Activated CD4-positive, alpha-beta T cell treated with anti-CD3 and anti-CD28 coated beads, Interleukin-10, Interleukin-2, amounts not matched to agents 100 ng/mL and 50 ng/mL, durations not matched to agents 16 hours and 8 hours (primary cell): ENCODE measurements at places on chromosomes 4 and X.

DNA sequence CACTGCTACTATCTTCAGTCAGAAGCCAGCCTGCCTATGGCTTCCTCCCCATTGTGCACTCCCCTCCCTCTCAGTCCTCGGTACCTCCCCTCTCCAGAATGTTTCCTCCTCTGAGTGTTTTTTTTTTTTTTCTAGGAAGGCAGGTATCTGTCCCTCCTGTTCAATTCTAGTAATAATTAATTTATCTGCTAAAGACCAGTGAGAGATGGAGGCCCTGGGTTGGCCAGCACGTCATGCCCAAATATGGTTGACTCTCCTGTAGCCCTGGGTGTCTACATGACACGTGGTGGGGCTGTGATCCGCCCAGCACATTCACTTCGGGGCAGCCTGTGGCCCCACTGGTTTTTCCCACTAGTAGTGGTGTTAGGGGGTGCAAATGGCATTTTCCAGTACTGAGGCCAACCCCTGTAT, 1.8 kb downstream of the FLNA start:
- peak; percentile 67 for DNase-seq

GRCh38 chrX:94830717-94831116, 1156.7 kb downstream of the FAM133A start:
- DNase-seq, result peak; percentile 41

GRCh38 chrX:41553688-41554087, 106.5 kb downstream of the NYX start:
- no peak for DNase-seq

GRCh38 chrX:65689377-65689776, 21.9 kb downstream of the MSN start:
- no peak for DNase-seq

GRCh38 chr4:128481752-128482480, 194.3 kb upstream of the PGRMC2 start:
- no peak for DNase-seq

- DNase-seq, result no peak
These were observed 9.7 kb downstream of the TMEM184C start for GRCh38 chr4:147626903-147627302.

GRCh38 chr4:137768881-137769280, 236.6 kb upstream of the PCDH18 start:
- DNase-seq, result no peak

- no peak for DNase-seq
These were observed 213.7 kb upstream of the VCX3A start for GRCh38 chrX:6748595-6748994.

DNA sequence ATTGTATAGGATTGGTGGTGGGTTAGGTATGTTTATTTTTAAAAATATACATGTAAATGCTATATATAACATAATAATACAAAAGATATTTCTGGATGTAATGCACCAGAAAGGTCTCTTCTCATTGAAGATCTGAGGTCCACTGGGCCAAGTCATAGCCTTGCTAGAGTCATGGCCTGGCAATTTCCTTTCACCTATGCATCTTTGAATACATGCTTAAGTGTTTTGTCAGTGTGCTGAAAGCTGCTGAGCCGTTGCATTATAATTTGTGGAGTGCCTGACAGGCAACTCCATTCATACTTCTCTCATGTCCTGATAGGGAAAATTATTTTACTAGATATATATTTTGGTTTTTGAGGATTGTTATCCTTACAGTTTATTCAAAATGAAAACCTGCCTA, 410.2 kb upstream of the CT83 start:
- DNase-seq, result no peak

DNA sequence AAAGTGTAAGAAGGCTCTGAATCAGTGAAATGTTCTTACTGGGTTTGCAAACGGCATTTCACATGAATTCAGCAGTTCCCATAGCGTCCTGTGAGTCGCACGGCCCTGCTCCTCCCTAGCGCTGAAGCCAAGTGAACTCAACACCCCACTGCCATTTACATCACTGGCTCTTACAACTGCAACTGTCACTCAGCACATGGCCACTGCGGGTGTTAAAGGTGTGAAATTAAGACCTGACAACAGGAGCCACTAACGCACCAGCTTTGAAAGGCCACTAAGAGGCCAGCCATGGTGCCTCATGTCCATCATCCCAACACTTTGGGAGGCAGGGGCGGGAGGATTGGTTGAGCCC, 31.7 kb downstream of the RNF212 start:
- DNase-seq, result peak; percentile 19

- no peak for DNase-seq
These were observed 580.7 kb downstream of the KCTD8 start for GRCh38 chr4:43867908-43868307.

DNA sequence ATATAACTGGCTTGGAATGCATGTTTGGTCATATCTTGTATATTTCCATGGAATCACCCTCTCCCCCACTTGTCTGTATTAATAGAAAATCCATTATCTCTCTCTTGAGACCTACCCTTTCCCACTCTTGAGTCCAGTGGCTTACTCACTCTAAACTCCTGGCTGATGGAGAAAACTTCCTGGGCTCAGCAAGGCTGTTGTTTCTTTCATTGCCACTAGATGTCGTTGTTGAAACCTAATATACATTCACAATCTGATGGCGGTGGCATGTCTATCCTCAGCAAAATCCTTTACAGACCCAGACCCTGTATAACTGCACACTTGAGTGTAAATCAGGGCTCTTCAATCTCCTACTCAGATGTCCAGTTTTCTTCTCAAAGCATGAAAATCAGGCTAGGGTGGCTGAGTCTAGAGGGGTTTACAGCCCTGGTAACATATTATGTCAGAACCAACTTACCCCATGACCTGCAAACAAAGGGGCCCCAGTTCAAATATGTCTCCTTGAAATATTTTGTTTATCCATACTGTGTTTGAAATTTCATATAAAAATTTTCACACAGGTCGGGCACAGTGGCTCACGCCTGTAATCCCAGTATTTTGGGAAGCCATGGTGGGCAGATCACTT, 70.0 kb upstream of the FAM241A start:
- DNase-seq, result peak; percentile 61
